Endothelial cell of umbilical vein (primary cell): ENCODE measurements at places on chromosomes 5 and 9.
A peak's percentile ranks its signal among the peaks of the same experiment; 100 is the strongest.

GRCh38 chr9:134555094-134555650 lies 86.4 kb upstream of the COL5A1 start:
- no peak for DNase-seq

DNA sequence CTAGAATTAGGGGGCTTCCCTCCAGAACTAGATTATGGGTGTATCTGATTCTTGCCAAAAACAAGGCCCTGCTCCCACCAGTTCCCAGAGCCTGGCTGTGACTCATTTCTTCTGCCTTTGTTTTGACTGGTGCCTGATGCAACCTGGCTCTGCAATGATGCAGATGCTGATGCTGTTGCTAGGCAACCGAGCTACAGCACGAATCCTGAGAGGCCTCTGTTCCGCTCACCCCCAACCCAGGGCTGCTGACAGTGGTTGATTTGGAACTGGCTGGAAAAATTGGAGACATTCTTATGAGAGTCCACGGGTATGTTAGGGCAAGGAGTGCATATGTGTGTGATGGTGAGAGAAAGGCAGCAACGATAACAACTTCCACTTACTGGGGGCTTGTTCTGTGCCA lies 100.3 kb downstream of the NSG2 start:
- DNase-seq = no peak

DNA sequence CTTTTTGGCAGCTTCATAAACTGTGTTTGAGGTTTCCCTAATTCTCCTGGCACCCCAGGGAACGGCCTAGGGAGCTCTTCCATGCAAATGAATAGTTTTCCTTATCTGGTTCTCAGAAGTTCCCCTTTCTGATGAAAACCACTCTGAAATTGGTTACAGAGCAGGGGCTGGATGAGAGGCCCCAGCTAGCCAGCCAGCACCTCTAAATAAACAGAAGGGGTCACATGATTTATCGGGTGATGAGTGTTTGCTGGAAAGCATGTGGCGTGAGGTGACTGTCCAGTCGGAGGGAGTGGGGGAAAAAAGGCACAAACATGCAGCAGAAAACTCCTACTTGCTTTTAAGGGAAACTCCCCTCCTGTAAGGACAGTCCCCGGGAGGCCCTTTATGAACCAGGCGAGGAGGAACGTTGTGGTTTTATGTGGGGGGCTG lies 261.2 kb upstream of the ANKRD55 start:
- DNase-seq = no peak

- DNase-seq = no peak
These were observed 31.7 kb downstream of the UBE2QL1 start for GRCh38 chr5:6480133-6481051.

GRCh38 chr5:166906991-166907713 lies 1384.3 kb upstream of the WWC1 start:
- no peak for DNase-seq

DNA sequence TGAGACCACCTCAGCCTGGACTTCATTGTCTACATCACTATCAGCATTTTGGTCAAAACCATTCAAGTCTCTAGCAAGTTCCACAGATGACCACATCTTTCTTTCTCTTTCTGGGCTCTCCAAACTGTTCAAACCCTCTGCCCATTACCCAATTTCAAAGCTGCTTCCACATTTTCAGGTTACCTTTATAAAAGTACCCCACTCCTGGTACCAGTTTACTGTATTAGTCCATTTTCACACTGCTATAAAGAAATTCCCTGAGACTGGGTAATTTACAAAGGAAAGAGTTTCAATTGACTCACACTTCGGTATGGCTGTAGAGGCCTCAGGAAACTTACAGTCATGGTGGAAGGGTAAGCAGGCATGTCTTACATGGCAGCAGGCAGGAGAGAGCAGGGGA lies 84.5 kb downstream of the FBXL7 start:
- DNase-seq = no peak

DNA sequence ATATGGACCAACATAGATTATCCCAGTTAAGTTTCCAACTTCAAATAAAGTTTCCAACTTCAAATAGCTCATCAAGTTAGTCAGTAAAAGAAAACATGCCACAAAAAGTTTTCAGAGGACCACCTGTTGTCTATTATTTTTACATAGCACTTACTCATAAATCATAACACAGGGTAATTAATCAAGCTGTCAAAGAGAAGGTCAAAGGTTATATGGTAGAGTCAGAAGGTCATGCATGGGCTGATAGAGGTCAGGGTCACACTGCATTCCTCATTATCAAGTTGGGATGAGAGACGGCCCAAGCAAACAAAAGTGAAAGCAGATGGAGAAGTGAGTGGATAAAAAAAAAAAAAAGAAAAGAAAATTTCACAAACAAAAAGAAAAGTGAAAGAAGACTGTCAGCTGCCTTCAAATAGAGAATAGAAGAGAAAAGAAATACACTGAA lies 145.5 kb upstream of the POU5F2 start:
- DNase-seq = peak; percentile 23
